ENCODE measurements at places on chromosomes 5 and 9.
A peak's percentile ranks its signal among the peaks of the same experiment; 100 is the strongest.

DNA sequence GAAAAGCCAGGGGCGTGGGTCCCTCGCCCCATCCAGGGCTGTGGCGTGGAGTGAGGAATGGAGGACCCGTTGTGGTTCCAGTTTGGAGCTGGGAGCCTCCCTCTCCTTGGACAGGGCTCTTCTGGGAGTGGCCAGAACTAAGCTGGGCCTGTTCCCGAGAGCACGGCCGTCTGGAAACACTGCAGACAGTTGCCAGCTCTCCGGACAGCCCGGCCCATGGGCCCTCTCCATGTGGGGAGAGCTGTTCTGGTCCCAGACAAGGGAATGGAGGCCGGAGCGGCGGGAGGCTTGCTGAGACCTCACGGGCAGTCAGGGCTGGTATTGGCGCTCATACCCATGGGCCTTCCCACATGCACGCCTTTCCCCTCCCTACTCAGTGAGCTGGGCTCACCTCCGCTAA is 45.2 kb upstream of the FCN2 start:
- no peak for DNase-seq

DNA sequence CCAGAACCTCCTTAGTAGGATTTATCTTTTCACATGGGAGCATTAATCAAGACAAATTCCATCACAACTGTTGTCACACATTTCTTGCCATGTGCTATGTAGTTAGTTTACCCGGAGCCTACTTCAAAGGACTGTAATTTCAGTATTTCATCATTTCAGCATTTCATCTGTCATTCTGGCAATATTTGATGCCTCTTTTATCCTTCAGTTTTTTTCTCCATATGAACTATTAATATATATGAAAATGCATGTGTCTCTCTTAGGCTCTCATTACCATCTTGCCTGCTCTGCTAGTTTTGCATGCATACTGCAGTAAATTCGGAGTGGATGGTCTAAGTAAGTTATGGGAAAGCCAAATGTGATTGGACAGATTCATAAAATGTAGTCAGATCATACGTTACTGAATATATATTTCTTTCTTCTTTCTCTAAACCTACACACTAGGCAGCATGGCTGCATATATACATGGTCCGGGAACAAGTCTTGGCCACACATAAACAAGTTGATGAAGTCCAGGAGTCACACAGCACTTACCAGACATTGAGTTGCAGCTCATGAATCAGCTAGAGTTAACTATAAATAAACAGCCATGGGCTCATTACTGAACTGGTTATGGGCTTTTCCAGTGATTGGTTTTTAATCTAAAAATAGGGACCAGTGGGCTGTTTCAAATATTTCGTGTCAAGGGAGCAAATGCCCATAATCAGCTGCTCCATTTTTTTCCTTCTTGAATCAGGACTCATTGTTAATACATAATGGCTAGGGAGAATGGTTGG is 46.6 kb downstream of the SPATA31D1 start:
- DNase-seq = no peak

DNA sequence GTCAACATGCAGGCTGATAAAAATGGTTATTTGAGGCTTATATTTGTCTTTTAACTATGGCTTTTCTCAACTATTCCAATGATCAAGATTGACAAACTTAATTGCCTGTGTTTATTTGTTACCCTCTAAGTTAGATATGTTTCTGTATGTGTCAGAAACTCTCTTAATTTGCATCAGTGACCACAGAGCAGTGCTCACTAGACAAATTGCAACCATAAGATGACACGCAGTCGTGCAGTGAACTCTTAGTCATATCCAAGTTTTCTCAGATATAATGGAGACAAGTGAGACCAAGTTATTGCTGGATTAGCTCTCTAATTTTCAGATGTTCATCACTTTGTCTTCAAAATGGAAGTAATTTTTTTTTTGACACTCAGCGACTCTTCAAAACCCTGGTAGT is 342.2 kb upstream of the RFX3 start:
- no peak for DNase-seq

DNA sequence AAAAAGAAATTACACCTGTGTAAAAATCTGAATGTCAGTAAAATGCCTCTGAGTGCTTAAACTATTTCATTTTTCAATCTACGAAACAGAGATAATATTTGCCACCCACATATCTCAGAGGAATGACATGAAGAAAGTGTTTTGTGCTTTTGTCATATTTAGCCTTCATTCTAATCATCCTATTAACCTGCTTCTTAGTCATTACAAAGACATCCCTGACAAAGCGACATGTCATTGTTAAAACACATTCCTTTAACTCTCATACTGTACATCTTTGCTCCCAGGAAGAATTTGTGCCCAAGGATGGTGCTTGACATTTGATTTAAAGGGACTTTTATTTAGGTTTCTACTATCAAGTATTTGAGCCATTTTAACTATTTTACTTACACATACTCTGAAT is 275.9 kb downstream of the DMRTA1 start:
- DNase-seq = no peak

- peak; percentile 97 for DNase-seq
Measured at GRCh38 chr5:137754188-137754960, at the start of gene HNRNPA0. TSS of gene HNRNPA0 (minus strand) at chr5:137754363. CDS start at chr5:137754066, 297 bp downstream.

DNA sequence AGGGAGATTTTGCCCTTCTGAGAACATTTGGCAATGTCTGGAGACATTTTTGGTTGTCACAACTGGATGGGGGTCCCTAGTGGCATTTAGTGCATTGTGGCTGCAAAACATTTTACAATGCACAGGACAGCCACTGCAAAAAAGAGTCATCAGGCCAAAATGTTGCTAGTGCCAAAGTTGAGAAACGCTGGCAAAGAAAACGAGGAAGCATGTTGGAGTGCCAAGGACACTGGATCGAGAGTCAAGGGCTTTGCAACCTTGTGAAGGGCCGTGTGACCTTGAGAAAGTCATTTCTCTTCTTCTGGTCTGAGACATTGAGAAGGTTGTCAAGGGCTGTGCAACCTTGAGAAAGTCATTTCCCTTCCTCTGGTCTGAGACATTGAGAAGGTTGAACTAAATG is 45.7 kb upstream of the FRRS1L start:
- no peak for DNase-seq
